ENCODE measurements at places on chromosomes 6 and 20.
A peak's percentile ranks its signal among the peaks of the same experiment; 100 is the strongest.

- DNase-seq: no peak
Observed at GRCh38 chr6:52872031-52872430, 31.4 kb upstream of the GSTA5 start.

DNA sequence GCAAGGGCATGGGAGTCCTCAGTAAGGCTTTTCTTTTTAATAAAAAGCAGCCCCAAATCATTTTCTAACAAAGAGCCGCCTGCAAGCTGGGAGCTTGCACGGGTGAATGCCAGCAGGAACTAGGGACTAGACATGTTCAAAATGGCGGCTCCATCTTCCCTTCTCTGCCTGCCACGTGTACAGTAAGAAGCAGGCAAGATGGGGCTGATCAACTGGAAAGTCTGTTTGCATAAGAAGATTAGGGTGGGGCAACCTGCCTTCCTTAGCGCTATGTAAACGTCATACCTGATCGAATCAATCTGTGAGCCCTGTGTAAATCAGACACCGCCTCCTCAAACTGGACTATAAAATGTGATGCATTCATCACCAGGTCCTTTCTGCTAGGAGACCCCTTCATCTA, 299.4 kb upstream of the SOX4 start:
- DNase-seq: no peak

DNA sequence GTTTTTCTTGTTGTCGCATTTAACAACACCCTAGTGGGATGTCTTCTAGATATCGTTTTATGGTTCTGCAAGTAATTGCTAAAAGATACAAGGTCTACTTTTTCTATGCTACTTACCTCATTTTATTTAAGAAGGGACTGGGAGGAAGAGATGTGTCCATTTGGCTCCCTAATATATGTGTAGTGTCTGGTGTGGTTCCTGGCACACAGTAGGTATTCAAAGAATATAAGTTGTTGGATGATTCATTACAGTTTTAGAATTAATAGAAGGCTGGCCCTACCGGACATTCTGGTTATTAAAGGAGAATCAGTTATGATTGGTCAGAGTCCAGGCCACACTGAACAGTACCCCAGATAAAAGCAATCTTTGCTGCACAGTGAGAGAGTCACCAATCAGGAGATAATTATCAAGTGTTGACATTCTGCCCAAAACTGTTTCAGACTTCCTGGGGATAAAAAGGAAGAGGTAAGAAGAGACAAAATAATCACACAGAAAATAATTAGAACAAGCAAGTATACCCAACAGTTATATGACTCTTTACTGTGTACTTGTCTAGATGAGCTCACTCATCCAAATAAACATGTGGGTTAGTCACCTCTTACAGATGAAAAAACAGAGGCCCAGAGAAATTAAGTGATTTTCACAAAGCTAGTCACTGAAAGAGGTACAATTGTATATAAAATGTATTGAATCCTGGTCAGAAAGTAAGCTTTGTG, 7.0 kb downstream of the TMEM244 start:
- no peak for DNase-seq

- no peak for DNase-seq
Observed at GRCh38 chr6:87658516-87658915, 43.5 kb downstream of the AKIRIN2 start.

DNA sequence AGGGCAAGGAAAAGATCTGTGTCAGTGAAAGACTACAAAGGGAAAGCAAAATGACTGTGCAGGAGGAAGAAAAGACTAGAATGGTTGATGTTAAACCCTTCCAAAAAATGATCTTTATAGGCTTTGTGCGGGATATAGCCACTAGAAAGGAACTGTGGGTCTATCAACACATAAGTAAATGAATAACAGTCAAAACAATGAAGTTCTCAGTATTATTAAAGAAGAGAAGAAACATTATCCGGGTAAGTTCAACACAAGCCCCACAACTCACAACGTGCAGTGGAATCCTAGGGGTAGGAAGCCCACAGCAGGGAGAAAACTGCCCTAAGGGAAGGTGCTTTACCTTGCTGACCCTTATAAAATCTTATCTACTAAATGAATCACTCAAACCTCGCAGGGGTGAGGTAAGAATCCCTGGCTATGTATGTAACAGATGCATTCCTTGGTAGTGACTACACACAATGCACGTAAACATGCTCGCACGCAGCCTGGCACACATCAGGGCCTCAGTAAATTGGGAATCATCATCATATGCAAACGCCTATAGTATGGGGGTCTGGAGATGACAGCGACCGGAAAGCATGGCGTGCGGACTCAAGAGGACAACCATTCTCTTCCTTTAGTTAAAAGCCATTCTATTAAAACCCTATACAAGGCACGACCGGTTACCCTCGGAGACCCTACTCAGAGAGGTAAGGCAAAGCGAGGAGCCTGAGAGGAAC, 11.3 kb downstream of the TFAP2A start:
- DNase-seq: no peak

DNA sequence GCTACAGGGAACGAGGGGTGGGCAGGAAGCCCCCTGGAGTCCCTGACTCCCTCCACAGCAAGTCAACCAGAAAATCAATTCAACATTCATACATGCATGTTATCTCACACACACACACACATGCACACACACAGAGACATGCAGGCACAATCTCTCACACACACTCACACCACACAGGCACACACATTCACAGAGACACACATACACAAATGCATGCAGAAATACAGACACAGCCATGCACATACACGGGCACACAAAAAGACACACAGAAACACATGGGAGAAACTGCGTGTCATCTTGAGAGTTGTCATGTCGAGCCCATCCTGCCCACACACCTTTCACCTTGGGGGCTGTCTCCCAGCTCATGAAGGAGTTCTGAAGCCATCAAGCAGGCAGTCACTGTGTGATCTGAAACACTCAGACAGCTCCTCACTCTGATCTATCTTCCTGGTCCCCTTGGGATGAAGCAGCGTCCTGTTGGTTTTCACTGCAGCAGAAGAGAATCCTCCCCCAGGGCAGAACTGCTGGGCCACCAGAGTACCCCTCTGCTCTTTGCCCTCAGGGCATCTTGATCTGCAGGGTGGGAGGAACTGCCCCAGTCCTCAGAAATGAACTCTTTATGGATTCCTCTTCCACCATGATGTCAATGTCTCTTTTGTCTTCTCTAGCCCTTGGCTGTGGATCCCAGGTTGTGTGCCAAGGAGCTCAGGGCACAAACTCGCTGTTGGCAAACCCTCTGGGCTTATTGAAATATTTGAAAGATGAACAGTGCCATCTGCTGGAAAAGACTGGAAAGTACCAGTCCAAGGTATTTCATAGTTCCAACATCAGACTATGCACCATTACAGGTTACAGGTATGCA, 8.8 kb downstream of the RAET1L start:
- DNase-seq: peak; percentile 77

GRCh38 chr6:43940071-43940392, 170.0 kb downstream of the VEGFA start:
- no peak for DNase-seq

GRCh38 chr20:62503401-62504178, 27.8 kb upstream of the GATA5 start:
- no peak for DNase-seq

GRCh38 chr20:46928580-46929132, 34.0 kb downstream of the EYA2 start:
- DNase-seq: peak; percentile 16

DNA sequence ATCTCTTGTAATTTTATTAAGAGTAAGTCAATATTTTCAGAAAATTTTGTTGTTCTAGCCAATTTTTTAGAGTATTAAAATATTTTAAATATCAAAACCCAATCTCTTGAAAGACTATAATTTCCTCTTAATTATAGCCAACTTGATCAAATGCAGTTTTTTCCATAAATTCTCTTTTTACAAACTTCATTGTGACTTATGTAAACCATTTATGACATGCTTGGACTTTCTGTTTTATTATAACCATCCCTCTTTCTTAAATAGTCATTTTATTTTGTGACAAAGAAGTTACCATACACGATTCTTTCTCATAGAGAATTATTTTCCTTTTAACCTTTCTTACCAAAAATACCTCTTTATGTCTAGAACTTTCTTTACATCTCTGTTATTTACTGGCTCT, 1075.5 kb downstream of the KHDRBS2 start:
- peak; percentile 45 for DNase-seq

- DNase-seq: no peak
Observed at GRCh38 chr20:11553603-11554002, 364.1 kb upstream of the BTBD3 start.

- no peak for DNase-seq
Observed at GRCh38 chr6:101439790-101440189, 46.3 kb downstream of the GRIK2 start.

DNA sequence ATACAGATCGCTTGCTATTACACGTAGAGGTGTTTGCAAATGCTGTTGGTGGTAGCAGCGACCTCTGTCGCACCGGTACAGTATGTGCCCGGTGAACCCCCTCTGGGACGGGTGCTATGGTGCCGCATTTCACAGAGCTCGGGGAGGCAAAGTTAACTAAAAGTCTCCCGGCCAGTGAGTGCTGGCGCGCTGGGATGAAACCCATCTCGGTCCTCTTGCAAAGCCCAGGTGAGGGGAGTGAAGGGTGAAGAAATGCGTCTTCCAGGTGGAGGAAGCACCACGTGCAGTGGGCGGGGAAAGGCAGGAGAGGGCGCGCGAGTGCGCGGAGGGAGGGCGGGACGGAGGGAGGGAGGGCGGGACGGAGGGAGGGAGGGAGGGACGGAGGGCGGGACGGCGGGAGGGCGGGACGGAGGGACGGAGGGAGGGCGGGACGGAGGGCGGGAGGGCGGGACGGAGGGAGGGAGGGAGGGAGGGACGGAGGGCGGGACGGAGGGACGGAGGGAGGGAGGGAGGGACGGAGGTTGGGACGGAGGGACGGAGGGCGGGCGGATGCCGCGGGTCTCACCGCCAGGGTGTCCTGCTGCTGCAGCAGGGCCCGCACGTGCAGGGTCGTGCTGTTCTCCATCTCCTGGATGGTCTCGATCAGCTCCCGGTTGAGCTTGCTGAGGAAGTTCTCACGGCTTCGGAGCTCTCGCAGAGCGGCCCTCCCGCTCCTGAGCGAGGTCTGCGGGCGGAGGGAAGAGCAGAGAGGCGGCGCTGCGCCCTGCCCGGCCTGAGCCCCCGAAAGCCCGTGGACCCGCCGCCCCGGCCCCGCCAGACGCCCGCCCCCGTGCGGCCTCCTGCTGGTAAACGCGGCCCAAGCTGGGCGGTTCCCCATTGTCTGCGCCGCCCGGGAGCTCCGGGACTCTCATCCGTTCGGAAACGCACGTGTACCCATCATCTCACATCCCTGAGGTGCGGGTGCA, 11.7 kb downstream of the C20orf96 start:
- peak; percentile 90 for DNase-seq

GRCh38 chr6:6407071-6407741, 86.7 kb upstream of the F13A1 start:
- DNase-seq: no peak

Data from GM23338 (cell line).